ENCODE measurements at places on chromosomes 7 and 10. TPM values are rescaled to one million over a fixed set of nuclear protein-coding genes. Genes with fewer than 3 reads are reported as not detected.

- DNase-seq: no peak
- no peaks in the 10 kb centered on the region for H3K27me3 ChIP-seq
- no peaks in the 10 kb centered on the region for H3K36me3 ChIP-seq
- H3K4me3 ChIP-seq: no peak overlapping the region
- H3K4me1 ChIP-seq: no peaks in the 10 kb centered on the region
These were observed 3.8 kb upstream of the CNTNAP2 start for GRCh38 chr7:146112755-146113154.

- H3K27me3 ChIP-seq: no peaks in the 10 kb centered on the region
- H3K4me1 ChIP-seq: no peaks in the 10 kb centered on the region
- H3K36me3 ChIP-seq: peaks cover 23% of the 10 kb centered on the region
- no peak overlapping the region for H3K27ac ChIP-seq
These were observed 36.7 kb upstream of the PRKAR1B start for GRCh38 chr7:763762-764161.

- H3K27me3 ChIP-seq: no peaks in the 10 kb centered on the region
- H3K4me3 ChIP-seq: no peak overlapping the region
- H3K36me3 ChIP-seq: no peaks in the 10 kb centered on the region
- DNase-seq: no peak
- H3K27ac ChIP-seq: no peak overlapping the region
These were observed 16.0 kb downstream of the CDNF start for GRCh38 chr10:14821635-14822375.

- no peaks in the 10 kb centered on the region for H3K27me3 ChIP-seq
- DNase-seq: no peak
- no peaks in the 10 kb centered on the region for H3K4me1 ChIP-seq
These were observed 87.5 kb upstream of the HGF start for GRCh38 chr7:81857385-81857784.

DNA sequence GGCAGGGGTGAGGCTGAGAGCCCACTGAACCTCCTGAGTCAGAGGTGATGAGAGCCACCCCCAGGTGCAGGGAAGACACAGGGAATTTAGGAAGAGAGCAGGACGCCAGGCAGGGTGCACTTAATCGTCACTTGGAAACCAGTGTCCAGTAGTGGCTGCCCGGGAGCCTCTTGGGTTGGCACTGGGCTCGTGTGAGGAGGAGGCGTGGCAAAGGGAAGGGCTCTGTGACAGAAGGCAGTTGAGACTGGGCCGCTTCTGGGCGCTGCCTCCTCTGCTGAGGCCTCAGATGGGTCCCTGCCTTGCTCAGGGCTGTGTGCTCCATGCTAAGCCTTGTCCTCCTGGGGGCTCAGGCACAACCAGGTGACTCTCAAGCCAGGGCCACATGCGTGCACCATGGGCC, 13.3 kb downstream of the RET start:
- H3K4me3 ChIP-seq: no peak overlapping the region
- no peaks in the 10 kb centered on the region for H3K27me3 ChIP-seq
- no peak overlapping the region for H3K27ac ChIP-seq
- no peaks in the 10 kb centered on the region for H3K36me3 ChIP-seq
- DNase-seq: no peak
- no peaks in the 10 kb centered on the region for H3K4me1 ChIP-seq

GRCh38 chr10:121591186-121591585, 7.1 kb downstream of the FGFR2 start:
- H3K36me3 ChIP-seq: no peaks in the 10 kb centered on the region
- no peaks in the 10 kb centered on the region for H3K27me3 ChIP-seq
- H3K4me3 ChIP-seq: no peak overlapping the region
- H3K27ac ChIP-seq: no peak overlapping the region
- H3K4me1 ChIP-seq: no peaks in the 10 kb centered on the region

The LIPF gene
- not detected for total RNA-seq

DNA sequence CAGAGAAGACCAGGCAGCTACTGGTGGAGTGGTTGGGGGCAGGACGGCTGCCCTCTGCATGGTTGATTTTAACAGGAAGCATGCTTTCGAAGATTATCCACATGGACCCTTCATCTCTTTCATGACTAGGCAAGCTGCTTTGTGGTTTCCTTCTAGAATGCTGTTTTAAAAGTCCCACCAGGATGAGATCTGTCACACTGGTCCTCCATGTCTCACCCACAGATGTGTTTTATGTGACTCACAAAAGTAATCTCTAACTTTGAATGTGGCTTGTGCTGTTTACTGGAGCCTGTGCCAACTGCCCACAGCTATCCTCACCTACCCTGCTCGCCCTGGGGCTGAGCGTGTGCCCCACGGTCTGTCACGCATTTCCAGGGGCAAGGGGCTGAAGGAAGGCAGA, 188.8 kb downstream of the GFRA1 start:
- H3K27ac ChIP-seq: no peak overlapping the region
- H3K36me3 ChIP-seq: no peaks in the 10 kb centered on the region
- no peaks in the 10 kb centered on the region for H3K27me3 ChIP-seq
- H3K4me1 ChIP-seq: no peaks in the 10 kb centered on the region

All from CD4-positive, alpha-beta memory T cell (primary cell).